ENCODE measurements at places on chromosomes 2 and 18.

- no peak for DNase-seq
Observed at GRCh38 chr2:229454934-229455631, 184.0 kb upstream of the PID1 start.

GRCh38 chr2:132797556-132797955, 127.6 kb upstream of the LYPD1 start:
- DNase-seq = no peak

GRCh38 chr2:8611246-8611645, 70.6 kb upstream of the ID2 start:
- DNase-seq = no peak

- no peak for DNase-seq
Observed at GRCh38 chr2:12131975-12132374, 385.5 kb downstream of the LPIN1 start.

DNA sequence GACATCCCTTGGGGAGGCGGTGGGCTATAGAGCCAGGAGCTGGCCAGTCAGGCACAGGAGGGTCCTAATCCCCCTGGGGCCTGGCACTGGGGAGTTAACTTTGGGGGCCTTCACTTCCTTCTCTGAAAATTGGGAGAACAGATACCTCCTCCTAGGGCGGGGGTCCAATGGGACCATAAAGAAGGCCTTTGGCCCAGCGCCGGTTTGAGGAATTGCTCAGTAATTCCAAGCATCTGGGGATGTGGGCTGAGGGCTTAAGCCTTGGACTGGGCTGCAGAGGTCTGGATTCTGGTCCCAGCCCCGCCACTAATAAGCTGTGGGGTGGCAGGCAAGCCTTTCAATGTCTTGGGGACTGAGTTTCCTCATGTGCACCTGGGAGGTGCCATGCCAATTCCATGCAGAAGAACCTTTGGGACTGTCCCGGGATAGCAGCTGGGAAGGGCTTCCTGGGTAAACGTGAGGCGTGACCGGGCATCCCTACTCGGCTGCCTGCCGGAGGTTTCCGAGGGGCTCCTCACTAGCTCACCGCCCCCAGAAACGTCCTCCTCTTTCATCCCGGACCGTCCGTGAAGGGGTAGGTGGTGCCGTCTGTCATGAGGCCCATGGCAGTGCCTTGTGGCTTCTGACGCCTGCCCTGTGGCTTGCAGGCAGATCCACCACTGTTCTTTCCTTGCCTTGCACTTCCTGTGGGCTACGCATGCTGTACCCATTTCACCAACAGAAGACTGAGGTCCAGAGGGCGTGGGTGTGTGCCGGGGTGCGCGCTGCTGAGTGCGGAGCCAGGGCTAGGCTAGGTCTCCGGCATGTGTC, 67.4 kb upstream of the HPCAL1 start:
- no peak for DNase-seq

- DNase-seq = no peak
Observed at GRCh38 chr2:153420394-153420793, 58.2 kb downstream of the RPRM start.

DNA sequence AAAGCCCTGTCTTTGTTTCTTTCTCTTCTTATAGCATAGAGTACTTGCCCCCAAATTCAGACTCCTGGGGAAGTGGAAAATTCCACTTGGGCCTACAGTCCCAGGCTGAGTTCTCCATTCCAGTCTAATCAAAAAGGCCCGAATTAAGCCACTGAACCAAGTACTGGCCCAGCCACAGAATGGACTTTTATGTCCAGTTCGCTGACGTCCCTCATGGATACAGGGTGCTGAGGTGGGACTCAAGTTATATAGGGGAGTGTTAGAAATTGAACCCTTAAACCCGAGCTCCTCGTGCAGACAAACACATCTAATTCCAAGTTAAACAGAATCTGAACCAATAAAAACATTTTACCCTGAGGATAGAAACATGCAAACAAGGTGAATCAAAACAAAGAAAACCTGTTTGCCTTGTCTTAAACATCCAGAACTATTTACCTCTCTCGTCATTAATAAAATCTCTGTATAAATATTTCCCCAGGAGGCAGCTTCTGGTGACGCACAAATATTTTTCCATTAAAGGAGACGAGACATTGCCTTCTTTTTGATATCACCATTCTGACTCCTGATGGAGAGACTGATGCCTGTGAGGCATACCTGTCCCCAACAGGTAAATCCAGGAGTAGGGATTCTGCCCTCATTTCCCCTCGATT, 136.8 kb upstream of the ARL4C start:
- no peak for DNase-seq

DNA sequence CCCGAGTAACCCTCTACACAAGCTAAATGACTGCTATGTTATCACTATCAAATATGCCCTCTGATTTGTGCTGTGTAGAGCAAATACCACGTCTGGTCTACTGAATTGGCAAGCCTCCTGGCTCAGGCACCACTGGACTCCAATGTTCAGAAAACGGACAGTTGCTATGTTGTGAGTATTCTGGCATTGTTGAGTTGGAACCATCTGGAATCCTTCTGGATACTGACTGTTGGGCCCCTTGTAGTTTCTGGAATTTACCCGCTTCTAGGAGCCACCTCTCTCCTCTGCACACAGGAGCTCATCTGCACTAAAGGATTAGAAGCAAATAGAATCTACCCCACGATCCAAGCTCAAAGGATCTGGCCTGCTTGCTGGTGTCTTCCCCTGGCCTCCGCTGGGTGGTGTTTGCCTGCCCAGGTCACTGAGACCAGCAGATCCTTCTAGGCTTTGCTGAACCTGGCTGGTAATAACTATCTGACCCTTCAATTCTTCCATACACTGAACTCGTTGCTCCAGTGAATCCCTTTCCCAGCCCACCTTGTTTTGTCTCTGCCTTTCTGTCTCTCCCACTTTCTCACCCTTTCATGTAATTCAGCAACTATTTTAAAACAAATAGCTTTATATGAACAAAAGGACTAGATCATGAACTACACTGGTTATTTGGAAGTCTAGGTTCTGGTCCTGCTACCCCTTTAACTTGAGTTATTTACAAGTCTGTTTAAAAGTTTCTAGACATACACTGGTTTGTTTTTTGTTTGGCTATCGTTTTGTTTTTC, 2.1 kb upstream of the HAAO start:
- no peak for DNase-seq

GRCh38 chr2:15377202-15377601, 183.9 kb downstream of the NBAS start:
- no peak for DNase-seq

GRCh38 chr18:79882522-79883241, 68.8 kb downstream of the SLC66A2 start:
- DNase-seq = no peak

DNA sequence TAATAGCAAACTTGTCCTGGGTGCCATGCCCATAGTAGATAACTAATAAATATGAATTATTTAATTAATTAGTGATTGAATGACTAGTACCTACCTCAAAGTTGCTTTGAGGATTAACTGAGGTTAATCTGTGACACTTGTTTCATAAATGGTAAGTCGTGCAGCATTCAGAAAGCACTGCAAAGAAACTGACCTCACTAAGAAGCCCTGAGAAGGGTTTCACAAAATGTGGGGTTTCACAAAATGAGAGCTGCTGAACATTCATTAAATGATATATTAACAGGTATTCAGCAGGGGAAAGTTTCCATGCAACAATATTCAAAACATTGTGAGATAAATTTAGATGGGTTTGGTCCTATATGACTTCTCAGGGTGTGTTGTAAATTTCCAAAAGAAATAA, 236.2 kb downstream of the OSR1 start:
- DNase-seq = no peak

DNA sequence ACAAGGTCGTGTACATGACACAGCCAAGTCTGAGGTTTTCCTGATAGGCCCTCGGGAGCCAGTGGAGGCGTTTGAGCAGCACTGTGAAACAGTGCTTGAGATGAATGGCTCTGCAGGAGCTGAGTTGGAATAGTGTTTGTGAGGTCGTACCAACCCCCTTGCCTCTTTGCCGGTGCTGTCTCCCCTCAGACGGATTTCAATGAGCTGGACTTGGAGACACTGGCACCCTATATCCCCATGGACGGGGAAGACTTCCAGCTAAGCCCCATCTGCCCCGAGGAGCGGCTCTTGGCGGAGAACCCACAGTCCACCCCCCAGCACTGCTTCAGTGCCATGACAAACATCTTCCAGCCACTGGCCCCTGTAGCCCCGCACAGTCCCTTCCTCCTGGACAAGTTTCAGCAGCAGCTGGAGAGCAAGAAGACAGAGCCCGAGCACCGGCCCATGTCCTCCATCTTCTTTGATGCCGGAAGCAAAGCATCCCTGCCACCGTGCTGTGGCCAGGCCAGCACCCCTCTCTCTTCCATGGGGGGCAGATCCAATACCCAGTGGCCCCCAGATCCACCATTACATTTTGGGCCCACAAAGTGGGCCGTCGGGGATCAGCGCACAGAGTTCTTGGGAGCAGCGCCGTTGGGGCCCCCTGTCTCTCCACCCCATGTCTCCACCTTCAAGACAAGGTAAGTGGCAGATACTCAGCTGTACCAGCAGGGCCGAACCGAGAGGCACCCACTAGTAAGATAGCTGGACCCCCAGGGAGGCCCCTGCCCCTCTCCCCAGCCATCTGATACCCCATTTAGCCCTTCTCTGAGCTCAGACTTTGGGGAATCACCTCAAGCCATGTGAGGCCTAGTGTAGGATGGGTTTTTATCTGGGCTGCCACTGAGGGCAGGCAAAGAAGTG, 83.1 kb downstream of the EPAS1 start:
- DNase-seq = no peak

- DNase-seq = no peak
Observed at GRCh38 chr2:42183775-42184174, 14.6 kb downstream of the EML4 start.

DNA sequence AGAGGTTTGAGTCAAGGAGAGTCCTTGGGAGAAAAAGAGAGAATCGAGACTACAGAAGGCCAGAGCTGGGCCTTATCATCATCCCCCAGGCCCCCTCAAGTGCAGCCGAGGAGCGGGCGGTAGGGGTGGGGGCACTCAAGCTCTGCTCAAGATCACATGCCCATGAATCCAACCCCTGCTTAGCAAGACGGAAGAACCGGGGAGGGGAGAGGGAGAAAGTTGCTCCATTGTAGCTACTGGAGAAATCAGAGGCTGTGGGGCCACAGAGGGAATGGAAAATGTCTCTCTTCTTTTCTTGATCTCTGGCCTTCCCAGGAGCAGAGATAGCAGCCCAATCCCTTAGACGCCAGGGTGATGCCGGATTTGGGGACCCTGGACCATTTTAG, 14.6 kb downstream of the SLC4A3 start:
- no peak for DNase-seq

- DNase-seq = no peak
Observed at GRCh38 chr2:101508636-101509035, 33.7 kb upstream of the RFX8 start.

DNA sequence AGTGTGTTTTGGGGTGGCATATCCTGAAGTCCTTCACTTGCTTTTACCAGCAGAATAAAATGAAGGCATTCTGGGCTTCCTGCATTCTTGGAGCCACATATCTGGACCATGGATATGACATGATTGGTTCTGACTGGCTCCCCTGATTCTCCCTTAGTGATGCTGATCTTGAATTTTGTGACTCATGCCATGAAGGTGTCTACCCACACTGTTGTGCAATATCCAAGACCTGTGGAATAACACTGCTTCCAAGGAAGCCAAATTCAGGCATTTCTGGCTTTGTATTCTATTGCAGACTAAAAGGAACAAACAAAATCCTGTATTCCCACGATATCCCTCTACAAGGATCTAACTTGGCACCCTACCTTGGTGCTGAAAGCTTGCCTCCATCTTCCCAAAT, 125.8 kb downstream of the LYPD6B start:
- no peak for DNase-seq

- DNase-seq = no peak
Observed at GRCh38 chr2:200318940-200319435, 12.5 kb downstream of the SPATS2L start.

DNA sequence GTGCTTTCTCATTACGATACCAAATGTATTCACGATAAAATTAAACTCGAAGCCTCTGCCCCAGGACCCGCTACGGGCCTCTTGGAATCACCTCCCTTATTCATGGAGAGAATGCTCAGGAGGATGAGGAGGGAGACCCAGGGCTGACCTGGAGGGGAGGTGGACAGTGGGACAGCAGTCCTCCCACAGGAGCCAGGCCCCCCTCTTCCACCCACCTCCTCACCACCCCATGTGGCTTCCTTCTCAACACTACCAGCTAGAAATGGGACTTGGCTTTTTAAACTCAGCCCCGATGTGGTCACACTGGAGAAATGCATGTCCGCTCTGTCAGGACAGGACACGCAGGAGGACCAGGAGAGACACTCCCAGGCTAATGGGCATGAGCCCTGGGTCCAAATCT, 147.9 kb upstream of the ID2 start:
- no peak for DNase-seq

DNA sequence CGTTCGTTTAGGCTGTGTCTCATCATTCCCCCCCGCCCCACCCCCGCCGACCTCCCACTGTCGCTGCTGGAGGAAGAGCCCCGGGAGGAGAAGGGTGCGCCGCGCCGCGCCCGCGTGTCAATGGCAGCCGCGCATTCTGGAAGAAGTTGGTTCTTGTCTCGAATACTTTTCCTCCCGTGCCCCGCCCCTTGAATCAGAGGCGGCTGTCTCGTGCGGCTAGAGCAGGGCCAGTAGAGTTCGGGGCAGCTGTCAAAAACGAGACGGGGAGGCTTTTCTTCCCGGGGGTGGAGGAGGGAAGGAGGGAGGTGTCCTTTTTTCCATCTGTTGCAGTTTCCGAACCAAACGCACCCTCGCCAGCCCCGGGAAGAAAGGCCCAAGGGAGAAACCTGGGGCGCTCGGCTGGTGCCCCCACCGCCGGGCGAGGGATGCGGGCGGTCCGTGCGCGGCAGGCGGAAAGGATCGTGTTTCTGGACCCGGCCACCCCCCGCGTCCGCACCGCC, 410 bp upstream of the TGIF1 start:
- peak; percentile 68 for DNase-seq

GRCh38 chr2:72572501-72572900, 253.3 kb downstream of the EXOC6B start:
- DNase-seq = no peak

DNA sequence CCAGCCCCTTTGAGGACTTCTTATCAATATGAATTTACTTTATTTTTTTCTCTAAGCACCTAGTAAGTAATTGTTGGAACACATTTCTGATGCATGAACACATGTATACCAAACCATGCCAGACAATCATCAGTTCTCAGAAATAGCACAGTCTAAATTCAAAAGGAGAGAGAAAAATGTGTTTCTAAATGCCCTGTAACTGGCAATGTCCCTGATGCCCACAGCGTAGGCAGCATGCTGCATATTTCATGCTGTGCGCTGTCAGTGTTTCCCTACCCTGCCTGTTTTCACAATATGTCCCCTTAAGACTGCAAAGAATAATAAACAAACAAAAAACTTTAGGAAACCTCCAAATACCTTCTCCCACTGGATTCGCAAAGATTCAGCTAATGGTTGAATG, 881.0 kb upstream of the CHAC2 start:
- DNase-seq = no peak

GRCh38 chr18:74515620-74516231, 18.6 kb upstream of the CNDP1 start:
- DNase-seq = no peak

DNA sequence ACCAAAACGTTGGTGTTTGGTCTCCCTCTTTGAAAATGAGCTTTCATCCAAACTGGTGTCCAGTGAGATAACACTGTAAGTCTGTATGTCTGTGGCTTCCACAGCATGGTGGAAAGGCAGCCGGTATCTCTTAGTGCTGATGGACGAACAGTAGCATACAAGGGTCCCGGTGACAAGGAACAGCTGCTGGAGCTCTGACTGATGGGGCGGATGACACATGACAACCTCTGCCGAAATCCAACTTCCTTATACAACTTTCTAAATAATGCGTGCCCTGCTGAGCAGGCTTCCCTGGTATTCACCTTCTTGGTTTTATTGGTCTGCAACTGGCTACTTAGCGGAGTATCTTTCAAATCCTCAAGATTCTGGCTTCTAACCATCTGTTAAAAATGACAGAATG, 216.2 kb downstream of the SRBD1 start:
- DNase-seq = no peak
